Endothelial cell (in vitro differentiated cells): ENCODE measurements at places on chromosomes 11 and 22.
A peak's percentile ranks its signal among the peaks of the same experiment; 100 is the strongest.

GRCh38 chr22:25564979-25565677 is 653 bp downstream of the GRK3 start:
- no peak for DNase-seq

DNA sequence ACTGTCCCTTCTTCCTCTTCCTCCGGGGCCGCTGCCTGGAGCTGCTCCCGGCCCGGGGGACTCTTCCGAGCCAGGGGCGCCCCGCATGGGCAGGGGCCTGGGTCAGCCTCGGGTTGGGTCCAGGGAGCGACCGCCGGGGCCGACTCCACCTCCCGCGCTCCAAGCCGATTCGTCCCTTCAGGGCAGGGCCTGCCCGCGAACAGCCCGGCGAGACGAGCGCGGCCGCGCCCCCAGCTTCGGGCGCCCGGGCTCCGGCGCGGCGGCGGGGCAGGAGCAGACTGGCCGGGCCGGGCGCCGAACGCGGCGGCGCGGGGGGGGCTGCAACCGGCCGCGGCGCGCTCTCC is at the start of gene LARGE1:
Gene LARGE1, minus strand, starts transcription at position 280 of the 344 bp plus-strand sequence.
- peak; percentile 46 for DNase-seq

GRCh38 chr11:47488674-47489394 is 39.9 kb upstream of the RAPSN start:
- no peak for DNase-seq

DNA sequence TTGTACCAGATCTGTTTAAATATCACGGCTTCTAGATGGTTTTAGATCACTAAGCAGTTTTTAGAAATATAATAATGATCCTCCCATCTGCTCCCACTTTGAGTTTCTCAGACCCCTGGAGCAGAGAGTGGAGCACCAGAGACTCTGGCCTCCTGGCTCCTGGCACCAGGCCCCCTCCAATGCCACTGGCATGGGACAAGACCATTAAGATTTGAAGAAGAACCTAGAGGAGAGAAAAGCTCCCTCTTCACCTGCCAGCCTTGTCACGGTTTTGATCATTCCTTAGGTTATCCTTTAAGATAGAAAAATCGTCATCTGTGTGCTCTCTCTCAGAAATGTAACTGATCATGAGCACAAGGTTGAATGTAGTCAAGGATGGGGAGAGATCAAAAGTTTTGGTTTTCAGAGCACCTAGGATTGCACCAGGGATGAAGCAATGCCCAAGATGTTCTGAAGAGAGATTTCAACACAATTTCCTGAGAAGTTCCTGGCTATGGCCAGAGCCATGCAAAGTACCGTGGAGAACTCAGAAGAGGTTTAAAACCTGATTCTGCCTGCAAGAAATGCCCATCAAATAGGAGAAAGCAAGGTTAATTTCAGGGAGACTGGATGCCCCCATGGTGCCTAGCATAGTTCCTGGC is 22.2 kb downstream of the IL10RA start:
- DNase-seq, result no peak

DNA sequence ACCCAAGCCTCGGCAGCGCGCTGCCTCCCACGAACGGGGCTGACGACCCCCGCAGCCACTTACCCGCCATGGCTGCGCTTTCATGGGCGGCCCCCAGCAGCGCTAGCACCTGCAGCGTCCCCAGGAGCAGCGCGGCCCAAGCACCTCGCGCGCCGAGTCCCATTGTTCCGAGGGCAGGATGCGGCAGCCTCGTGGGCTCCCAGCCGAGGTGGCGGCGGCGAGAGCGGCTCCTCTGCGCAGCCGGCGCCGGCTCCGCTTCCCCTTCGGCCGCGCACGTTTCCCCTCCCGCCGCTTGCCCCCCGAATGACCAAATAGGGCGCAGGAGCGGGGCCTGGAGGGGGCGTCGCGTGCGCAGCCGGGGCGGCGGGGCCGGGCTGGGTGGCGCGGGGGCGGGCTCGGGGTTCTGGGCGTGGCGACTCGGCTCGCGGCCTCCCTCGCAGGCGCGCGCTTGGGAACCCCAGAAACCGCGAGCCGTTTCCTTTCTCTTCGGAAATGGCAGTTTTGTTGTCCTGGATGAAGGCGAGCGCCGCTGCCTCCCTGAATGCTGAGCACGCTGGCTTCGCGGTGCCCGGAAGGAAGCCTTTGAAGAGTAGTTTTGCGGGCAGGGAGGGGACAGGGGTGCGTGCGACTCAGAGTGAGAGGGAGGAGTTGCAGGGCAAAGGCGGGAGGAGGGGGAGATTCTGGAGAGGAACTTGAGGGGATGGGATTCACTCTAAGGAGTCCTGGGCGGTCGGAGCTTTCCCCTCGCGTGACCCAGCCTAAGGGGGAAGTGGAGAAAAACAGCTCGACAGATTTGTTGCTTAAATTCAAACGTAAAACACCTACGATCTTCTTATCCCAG is at the start of gene TMEM123:
Gene TMEM123, minus strand, starts transcription at position 305 of the 841 bp plus-strand sequence. Its CDS starts 142 bp downstream, at position 163.
- DNase-seq, result peak; percentile 74

- DNase-seq, result peak; percentile 53
These were observed 658 bp downstream of the C11orf71 start for GRCh38 chr11:114399490-114400215.

- DNase-seq, result no peak
These were observed 37.0 kb upstream of the DNAJB7 start for GRCh38 chr22:40898850-40899357.

- DNase-seq, result no peak
These were observed 82.1 kb upstream of the PTH start for GRCh38 chr11:13577881-13578280.

DNA sequence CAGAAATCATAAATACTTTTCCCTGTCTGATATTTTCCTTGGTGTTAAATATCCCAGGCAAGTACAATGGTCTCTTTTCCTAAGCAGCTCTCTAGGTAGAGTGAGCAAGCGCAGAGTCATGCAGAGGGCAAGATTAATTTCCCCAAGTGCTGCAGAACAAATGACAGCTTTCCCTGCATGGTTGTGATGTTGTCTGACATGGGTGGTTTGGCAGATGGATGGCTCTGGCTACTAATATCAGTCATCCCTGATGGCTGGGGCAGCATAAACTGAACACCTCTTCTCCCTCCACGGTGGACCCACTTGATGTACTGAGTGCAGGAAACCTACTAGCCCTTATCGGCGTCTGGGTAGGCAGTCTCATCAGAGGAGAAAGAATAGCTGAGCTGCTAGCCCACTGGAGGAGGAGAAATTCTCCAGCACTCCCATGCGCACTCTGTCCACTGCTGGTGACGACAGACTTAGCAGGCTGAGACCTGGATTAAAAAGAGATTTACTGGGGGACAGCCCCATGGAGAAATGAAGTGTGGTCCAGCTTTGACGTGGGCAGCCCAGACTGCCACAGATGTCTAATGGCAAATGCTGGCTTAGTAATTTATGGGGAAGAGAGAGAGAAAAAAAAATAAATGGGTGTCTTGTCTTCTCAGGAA is 202.9 kb downstream of the DBX1 start:
- no peak for DNase-seq

DNA sequence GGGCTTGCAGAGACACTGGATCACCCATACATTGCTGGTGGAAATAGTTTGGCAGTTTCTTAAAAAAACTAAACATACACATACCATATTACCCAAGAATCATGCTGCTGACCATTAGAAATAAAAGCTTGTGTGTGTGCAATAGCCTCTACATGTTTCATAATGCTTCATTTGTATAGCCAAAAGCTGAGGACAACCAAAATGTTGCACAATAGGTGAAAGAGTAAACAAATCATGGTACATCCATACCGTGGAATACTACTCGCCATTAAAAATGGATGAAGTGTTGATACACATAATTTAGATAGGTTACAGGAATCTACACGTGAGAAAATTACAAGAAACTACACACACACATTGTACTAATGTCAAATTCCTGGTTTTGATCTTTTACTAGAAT is 6.5 kb downstream of the KBTBD3 start:
- DNase-seq, result no peak

- no peak for DNase-seq
These were observed 52.8 kb upstream of the YWHAH start for GRCh38 chr22:31891366-31892079.

DNA sequence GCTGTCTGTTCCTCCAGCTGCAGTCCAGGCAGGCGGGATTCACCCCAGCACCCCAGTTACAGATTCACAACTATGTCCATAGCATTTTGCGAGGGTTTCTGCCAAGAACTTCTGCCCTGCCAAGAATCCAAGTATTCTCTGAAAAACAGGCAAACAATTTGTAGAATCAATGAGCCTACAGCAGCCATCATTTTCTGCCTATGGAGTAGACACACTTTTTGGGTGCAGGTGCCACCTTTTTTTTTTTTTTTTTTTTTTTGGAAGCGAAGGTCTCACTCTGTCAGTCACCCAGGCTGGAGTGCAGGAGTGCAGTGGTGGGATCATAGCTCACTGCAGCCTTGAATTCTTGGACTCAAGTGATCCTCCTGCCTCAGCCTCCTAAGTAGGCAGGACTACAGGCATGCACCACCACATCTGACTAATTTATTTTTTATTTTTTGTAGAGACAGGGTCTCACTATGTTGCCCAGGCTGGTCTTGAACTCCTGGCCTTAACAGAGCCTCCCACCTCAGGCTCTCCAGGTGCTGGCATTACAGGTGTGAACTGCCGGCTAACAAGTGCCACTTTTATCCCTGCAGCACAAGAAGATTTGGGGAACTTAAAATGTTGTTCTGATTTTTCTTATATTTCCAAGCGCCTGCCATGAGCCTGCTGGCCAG is 195.1 kb downstream of the SNX19 start:
- DNase-seq, result no peak

DNA sequence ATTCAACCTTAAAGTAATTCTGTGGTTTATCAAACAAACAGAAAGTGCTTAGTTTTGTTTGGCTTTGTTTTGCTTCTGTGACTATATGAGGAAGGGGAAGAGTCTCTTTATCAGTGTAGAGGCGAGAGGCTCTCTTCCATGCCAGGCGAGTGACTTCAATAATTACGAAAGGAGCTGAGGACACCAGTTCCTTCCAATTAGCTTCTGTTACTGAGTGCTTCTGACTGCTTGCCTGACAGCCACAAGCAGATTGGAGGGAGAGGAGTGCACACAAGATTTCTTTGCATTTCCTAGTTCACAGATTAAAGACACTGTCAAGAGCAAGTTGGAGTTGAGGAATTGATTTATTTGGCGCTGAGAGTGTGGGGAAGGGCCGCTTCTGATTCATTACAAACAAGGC is 1484.5 kb upstream of the TENM4 start:
- DNase-seq, result no peak

DNA sequence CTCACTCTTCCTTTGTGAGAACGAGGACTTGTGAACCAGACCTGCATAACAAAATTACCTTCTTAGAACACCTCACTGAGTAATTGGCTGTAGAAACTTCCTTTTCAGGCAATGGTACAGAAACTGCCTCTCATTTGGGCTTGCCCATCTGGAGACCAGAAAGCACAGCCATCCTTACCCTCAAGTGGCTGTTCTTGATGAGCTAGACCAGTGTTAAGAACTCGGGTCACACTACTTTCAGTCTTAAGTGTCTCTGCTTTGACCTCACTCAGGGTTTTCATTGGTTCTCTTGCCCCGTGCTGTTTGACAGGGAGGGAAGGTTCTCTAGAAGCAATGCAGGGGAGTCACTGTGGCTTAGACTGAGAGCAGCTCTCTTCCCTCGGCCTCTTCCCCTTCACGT is 29.3 kb downstream of the NAT10 start:
- no peak for DNase-seq

- no peak for DNase-seq
These were observed 2.6 kb downstream of the PLA2G3 start for GRCh38 chr22:31137721-31138120.

DNA sequence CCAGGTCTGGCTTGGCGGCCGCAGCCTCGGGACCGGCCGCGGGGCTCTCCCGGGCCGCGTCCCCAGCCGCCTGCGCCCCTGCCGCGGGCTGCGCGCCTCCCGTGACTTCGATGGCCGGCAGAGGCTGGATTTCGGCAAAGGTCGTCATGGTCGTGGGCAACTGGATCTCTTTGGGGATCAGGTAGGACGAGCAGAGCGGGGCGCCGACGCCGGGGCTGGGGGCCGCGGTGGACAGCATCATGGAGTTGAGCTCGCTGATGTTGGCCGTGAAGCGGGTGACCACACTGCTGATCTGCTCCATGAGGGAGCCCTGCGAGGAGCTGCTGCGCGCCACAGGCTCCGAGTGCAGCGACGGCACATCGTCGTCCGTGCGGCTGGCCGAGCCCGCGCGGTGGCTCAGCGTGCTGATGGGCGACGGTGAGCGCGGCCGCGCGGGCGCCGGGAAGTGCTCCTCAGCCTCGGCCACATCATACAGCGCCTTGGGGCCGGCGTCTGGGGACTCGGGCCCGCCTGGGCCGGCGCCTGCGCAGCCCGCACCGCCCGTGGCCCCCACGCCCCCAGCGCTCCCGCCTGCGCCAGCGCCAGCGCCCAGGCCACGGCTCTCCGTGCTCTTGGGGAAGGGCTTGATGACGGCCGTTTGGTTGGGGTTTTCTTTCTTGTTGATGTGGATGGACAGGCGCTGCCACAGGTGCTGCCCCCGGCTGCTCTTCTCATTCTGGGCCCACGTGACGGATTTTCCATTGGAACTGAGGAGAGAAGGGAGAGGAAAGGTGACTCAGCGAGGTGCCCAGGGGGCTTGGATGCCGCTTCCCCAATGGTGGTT is 171.4 kb upstream of the CTSC start:
- DNase-seq, result peak; percentile 54

GRCh38 chr11:101051677-101052076 is 77.9 kb downstream of the PGR start:
- DNase-seq, result no peak

- DNase-seq, result no peak
These were observed 1.6 kb downstream of the MCAM start for GRCh38 chr11:119315131-119316015.

DNA sequence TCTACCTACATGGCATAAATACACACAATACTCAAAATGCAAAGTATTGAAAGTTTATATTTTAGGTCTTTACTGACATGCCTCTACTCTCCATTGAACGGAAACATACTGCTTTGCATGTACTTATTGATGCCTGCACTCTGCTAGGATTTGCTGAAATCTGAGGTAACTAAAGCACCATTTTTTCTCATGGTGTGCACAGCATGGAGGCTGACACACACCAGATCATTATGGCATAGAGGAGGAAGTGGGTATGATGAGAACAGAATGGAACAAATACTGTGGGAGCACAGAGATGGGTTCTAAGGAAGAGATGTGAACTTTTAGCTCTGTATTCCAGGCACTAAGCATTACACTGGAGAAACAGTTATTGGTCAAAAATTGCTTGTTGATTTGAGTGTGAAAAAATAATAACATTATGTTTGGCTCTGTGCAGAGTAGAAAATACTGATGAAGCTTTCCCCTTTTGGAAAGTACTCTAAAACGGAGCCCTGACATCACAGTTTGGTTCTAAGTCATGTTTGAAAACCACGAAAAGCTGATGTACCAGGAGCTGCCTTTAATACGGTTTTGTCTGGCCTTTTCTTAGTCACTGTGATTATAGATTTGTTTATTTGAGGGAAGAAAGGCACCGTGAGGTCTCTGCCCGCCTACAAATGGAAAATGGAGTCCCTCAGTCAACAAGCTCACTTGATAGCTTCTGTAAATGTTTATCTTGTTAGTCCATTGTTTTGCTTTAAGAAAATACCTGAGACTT is 5.6 kb downstream of the OR52R1 start:
- DNase-seq, result no peak
